ENCODE measurements at places on chromosomes 12 and 14. TPM values are rescaled to one million over a fixed set of nuclear protein-coding genes. Genes with fewer than 3 reads are reported as not detected.

GRCh38 chr14:68427550-68427890, 365.3 kb downstream of the ZFP36L1 start:
- DNase-seq, result no peak

GRCh38 chr14:92659765-92660561, 88.5 kb downstream of the LGMN start:
- DNase-seq, result no peak

DNA sequence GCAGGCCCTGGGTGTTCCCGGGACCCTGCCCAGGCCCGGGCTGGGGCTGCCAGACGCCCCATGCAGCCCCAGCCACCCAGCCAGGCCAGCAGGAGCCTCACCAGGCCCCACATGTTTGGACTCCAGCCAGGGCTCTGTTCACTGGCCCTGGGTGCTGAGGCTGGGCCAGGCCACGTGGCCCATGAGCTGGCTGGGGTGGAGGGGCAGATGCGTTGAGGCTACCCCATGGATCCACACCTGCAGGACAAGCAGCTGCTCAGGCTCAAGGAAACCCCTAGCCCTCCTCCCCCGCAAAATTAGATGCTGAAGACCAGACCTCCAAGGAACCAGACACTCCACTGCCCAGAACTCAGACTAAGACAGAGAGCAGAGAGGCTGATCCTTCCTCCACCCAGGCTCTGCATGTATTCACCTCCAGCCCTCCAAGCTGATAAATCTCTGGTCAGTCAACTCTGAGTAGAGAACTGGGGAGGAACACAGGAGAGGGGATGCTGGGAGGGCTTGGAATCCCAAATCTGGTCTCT, 1.6 kb downstream of the CDH24 start:
- DNase-seq, result no peak

- DNase-seq, result no peak
These were observed 81.3 kb downstream of the SSPN start for GRCh38 chr12:26276709-26277108.

- no peak for DNase-seq
These were observed 1053.5 kb upstream of the FBXO33 start for GRCh38 chr14:40485688-40486087.

DNA sequence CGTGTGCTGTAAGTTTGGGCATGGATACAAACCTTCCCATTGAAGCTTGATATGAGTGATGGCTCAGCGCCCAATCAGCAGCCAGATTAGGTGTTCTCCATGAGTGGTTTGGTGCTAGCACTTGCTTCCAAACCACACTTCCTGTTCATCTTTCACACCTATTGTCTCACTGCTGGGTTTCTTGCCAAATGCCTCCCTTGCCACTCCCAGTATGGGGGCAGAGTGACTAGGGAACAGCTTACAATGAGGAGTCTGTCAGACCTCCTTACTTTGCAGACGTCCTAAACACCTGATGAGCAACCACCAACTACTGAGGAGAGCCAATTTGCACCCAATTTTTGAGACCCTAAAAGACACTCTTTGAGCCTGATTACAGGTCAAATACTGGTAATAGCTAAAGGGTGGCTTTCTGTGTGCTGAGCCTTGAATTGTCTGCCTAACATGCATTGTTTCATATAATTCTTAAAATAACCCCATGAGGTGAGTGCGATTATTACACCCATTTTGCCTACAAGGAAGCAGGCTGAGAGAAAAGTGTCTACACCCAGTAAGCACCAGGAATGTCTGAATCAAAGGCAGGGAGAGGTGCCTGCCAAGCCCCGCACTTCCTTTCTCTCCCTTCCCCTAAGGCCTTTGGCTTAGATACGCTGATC, 48.4 kb upstream of the FOS start:
- no peak for DNase-seq

The CACNA1C gene
- total RNA-seq, result 6.5 TPM

The ZDHHC22 gene
- total RNA-seq, result 0.41 TPM

GRCh38 chr12:34363050-34363673, 340.9 kb downstream of the ALG10 start:
- no peak for DNase-seq

The GLI1 gene
- 5.6 TPM for total RNA-seq

DNA sequence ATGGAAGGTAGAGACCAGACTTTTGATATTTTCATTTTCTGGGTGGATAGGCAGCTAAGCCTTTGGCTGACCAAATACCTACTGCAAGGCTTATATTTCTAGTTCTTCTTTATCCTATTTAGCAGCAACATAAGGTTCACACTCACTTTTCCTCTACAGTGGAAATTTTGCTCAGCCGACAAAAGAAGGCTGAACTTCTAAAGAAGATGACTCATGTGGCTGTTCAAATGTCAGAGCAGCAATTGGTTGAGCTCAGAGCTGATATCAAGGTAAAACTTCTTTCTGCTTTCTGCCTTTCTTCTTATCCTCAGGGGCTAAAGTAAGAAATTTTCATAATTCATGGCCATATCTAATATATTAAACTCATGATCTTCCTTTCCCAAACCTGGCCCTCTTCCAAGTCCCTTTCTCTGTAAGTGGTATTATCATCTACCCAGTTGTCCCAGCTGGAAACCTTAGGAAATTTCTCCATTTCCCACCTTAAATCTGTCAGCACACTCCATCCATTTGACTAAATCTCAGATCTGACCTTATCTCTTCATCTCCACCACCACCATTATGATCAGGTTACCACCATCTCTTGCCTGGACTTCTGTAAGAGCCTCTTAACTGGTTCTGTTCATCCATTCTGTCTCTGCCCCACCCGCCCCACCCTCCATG, 19.8 kb upstream of the KCNH3 start:
- DNase-seq, result no peak

The TMEM52B gene
- not detected for total RNA-seq

DNA sequence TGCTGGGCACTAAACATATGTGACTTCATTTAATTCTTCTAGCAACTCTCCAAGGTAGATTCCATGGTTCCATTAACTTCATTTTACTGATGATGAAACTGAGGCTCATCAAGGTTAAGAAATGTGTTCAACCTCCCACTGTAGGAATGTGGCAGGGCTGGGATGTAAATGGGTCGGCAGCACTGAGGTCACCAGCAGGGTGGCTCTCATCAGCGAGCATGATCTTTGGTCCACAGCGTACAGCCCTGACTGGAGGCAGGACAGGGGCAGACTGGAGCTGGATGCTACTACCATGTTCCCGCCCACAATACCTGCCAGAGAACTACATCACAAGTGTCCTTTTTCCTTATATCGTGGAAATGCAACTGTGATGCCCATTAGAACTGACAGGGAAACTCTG, 4.6 kb downstream of the APPL2 start:
- no peak for DNase-seq

DNA sequence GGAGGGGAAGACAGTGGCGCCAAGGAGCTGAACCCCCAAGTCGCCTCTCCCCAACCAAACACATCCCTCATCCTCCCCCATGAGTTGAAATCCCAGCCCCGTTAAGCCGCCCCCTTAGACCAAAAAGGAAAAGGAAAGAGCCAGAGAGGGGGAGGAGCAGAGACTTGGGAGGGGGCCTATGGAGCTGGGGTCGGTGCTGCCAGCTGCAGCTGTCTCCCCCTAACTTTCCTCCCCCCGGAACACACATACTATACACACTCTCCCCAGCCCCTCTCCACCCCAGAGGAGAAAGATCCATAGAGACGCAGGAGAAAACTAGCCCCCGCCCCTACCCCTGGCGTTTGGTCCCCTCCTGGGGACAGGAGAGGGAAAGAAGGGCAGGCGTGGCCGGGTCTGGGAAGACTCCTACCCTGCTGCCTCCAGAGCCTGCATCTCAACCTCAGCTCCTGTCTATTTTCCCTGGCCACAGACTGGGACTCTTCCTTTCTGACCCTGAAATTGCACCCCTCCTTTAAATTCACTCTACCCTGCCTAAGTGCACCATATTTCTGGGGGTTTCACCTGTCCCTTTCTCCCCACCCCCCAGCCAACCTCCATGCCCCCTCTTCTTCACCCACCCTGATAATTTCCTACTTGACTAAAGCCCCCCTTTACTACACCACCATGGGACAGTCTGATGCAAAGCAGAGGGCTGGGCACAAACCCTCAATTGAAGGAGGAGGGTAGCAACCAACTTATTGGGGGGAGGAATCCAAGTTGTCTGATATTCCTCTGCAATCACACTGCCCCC, 1.7 kb upstream of the HOXC9 start:
- no peak for DNase-seq

The IAPP gene
- not detected for total RNA-seq

DNA sequence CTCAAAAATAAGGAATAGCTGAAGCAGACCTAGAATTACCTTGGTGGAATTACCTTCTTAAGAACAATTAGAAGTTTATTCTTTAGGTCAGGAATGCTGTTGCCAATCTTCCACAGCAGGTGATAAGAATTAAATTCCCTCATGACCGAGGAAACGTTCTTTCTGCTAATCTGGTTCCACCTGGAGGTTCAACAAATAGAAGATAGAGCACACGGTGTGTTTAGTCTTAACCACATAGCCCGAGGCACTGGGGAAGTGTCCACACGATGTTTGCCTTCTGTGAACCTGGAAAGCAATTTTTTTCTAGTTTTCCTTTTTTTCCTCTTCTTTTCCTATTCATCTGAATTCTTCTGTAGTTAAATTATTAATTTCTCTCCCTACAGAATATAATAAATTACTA, 906.9 kb downstream of the NRXN3 start:
- DNase-seq, result no peak

DNA sequence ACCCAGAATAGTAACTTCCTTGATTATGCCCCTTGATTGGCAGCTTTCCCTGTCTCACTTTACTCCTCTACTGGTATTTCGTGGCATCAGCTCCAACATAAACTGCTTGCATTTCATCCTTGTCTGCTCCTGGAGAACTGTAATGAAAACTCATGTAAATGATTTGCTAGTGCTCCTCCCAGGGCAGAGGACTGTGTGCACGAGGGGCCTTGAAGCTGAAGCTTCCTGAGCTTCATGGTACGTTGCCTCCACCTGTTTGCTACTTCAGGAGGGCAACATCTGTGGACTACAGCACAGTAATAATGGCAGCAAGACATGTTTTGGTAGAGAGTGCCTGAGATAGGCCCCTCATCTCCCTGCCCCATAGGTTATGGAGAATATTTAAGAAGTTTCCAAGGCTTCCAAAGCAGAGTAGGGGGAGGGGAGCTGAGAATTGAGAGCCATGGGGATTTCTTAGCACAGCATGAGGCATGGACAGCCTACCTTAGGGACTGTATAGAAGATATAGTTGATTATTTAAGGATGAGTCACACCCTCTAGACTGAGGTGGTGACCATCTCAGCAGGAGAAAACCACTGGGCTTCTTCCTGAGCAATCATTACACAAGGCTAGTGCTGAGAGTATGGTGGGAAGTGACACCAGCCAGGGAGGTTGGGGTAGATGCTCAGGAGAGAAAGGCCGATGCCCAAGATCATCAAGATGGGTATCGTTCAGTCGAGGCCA, 29.5 kb downstream of the CCDC198 start:
- DNase-seq, result no peak

DNA sequence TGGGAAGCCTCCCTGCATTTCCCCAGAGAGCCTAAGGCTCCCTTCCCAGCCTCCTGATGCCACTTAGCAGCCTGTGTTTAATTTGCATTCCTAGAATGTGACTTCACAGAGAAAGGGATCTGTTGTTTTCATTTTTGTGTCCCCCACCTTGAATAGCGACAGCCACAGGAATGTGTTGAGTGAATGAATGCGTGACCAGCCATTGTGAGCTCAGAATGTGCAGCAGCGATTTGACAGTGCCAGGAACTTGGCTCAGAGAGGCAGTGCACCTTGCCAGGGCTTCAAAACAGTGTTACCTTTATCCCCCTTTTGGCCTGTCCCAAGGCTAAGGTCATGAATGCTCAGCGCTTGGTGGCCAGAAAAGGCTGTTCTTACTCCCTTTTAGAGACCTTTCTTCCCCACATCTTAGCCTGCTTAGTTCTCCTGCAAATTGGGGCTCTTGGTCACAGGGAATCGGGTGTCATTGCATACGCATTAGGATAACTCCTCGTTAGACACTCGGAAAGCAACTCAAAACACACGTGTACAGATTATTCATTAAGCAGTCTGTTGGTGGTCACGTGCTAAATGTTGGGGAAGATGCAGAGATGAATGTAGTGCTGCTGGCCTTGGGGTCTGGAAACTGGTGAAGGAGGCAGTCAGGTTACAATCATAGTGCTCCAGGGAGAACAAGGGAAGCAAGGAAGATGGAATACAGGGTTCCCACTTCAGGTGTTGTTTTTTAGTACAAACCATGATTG, 9.8 kb downstream of the NTF3 start:
- DNase-seq, result no peak

The ALG10 gene
- total RNA-seq, result 13.8 TPM

GRCh38 chr12:118290130-118290529, 82.6 kb downstream of the TAOK3 start:
- DNase-seq, result no peak

GRCh38 chr12:131735476-131736445, 24.9 kb downstream of the SFSWAP start:
- DNase-seq, result no peak

GRCh38 chr14:103512701-103513611, 9.7 kb downstream of the CKB start:
- peak; percentile 83 for DNase-seq

The WDHD1 gene
- total RNA-seq, result 13.3 TPM

DNA sequence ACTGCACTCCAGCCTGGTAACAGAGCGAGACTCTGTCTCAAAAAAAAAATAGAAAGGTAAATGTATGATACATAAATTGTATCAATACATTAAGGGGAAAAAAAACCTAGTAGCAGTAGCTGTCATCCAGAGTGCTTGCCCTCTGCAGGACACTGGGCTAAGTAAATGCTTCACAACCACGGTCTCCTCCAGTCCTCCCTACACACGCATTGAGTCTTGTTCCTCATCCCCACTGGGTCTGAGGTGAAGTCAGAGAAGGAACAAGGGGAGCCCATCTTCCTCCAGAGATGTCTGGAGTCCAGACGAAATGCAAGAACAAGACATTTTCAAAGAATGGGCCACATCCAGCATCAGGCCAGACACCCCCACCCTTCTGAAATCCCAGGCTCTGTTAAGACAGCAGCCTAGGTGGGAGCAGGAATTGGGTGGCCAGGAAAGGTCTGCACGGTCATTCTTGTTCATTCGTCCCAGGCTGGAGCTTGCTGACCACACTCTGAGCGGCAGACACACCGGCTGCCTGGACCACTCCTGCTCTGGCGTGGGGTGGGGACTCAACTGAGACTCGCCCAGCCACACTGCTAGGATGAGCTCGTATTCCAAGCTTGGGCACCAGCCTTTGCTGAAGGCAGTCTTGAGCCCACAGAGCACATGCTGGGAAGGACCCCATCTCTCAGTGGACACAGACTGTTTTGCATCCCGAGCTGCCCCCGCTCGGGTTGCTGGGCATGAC, 45.5 kb downstream of the CHGA start:
- no peak for DNase-seq

GRCh38 chr14:65072937-65073336, 29.4 kb downstream of the MAX start:
- DNase-seq, result no peak

The PLCZ1 gene
- not detected for total RNA-seq

DNA sequence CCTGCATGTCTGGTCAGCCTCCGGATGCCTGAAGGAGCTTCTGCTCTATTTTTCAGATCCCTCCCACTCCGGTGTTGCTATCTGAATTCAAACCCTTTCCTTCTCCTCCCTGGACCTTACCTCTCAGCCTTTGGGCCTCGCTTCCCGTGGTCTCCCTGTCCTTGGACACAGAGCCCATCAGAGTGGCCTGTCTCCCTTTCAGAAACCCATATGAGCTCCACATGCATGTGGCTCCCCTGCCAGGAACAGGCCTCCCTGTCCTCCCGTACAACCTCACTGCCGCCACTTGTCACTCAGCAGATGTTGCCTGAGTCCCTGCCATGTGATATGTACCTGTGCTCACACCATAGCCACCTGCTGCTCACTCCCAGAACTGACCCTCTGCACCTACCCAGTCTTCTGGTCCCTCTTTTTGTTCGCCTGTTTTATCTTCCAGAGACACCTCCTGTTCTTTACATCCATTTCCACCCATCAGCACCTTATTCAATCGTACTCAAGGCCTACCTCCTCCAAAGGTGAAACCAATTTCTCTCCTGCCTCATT, 182.5 kb downstream of the ZFP36L1 start:
- DNase-seq, result no peak

The C14orf132 gene
- 35.2 TPM for total RNA-seq
